NCI-H1417 treated with DMSO at 0.1 percent for 48 hours (cell line): ENCODE measurements at places on chromosomes 5 and 9.

GRCh38 chr5:1661831-1662558 lies 137.6 kb downstream of the MRPL36 start:
- DNase-seq = no peak

DNA sequence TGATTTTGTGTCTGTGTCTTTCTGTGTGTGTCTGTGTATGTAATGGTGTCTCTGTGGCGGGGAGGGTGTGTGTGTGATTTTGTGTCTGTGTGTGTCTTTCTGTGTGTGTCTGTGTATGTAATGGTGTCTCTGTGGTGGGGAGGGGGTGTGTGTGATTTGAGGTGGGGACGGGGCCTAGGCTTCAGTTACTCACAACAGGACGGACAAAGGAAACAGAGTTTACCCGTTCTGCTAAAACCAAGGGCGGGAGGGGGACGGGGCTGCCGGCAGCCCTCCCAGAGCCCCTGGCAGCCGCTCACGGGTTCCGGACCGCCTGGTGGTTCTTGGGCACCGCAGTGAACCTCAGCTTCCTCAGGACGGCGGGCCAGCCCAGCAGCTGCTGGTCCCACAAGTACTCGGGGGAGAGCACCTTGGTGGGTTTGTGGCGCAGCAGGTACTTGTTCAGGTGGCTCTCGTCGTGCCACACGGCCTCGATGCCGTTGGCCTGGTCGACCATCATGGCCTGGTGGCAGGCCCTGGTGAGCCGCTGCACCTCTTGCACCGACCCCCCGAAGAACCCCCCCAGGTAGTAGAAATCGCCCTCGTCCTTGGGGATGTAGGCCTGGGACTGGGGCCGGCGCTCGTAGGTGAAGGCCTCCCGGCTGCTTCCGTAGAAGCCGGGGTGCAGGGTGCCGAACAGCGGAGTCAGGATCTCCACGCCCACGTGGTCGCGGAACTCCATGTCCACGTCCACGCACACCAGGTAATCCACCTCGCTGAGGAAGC lies 19.4 kb downstream of the ABO start:
- no peak for DNase-seq

GRCh38 chr5:160919626-160920025 lies 67.6 kb upstream of the ATP10B start:
- DNase-seq = no peak

DNA sequence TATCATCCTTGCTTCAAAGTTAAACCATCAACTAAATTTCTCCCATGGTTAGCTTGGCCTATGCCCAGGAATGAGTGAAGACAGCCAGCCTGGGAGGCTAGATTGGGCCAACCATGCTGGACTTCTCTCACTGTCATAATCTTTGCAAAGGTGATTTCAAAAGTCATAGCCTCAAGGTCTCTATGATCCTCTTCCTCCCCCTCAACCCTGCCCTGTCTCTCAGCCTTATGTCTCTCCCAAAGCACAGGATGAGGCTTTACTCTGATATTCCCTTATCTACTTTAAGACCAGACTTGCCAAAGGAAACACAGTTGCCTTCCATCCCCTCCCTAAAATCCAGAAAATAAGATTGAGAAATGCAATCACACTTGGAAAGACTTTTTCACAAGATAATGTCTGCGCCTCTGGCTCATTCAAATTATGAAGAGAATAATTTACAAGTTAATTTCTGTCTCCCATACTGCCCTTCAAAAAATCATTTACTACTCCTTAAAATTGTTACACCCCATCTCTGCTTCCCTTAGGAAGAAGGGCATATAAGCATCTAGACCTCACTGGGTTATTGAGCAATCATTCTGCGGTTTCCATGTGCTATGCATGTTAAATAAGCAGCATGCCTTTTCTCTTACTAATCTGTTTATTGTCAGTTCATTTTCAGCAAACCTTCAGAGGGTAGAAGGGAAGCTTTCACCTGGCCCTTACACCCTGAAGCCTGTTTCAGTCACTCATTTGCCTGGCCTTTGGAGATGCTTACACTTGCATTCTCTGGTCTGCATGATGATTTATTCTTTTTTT lies 113.8 kb upstream of the ANKRD55 start:
- no peak for DNase-seq

- no peak for DNase-seq
Observed at GRCh38 chr5:135533334-135533733, 2.4 kb downstream of the NEUROG1 start.

- no peak for DNase-seq
Observed at GRCh38 chr5:148858106-148858505, 31.7 kb downstream of the ADRB2 start.

DNA sequence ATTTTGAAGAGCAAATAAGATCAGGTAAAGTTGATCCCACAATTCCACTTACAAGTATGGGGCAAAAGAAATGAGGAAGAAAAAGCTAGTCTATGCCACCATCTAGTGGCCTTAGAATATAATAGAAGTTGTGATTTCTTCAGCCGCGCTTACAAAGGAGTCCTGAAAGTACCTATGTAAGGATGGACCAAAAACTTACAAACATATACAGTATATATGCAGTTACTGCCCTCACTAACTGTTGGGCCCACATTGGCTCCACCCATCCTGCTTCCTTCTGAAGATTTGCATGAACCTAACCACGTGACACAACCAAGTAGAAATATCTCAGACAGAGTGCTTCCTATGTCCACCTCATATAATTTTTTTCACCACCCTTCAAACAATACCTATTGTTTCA lies 11.7 kb upstream of the OR13D1 start:
- DNase-seq = peak; percentile 86

- DNase-seq = no peak
Observed at GRCh38 chr5:40799258-40799657, 1.1 kb upstream of the PRKAA1 start.

DNA sequence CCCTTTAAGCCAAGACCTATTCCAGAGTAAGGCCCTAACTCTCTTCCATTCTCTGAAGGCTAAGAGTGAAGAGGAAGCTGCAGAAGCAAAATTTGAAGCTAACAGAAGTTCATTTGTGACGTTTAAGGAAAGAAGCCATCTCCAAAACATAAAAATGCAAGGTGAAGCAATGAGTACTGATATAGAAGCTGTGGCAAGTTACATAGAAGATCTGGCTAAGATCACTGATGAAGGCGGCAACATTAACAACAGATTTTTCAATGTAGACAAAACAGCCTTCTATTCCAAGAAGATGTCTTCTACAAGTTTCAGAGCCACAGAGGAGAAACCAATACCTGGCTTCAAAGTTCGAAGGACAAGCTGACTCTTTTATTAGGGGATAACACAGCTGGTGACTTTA lies 1143.4 kb downstream of the CDH12 start:
- no peak for DNase-seq
